ENCODE measurements at places on chromosomes 12 and 14. TPM values are rescaled to one million over a fixed set of nuclear protein-coding genes. Genes with fewer than 3 reads are reported as not detected.
A peak's percentile ranks its signal among the peaks of the same experiment; 100 is the strongest.

- no peaks in the 10 kb centered on the region for H3K4me1 ChIP-seq
- no peak overlapping the region for H3K4me3 ChIP-seq
- no peak for DNase-seq
- H3K27ac ChIP-seq: peak overlapping the region; percentile 64
- no peaks in the 10 kb centered on the region for H3K27me3 ChIP-seq
- no peaks in the 10 kb centered on the region for H3K36me3 ChIP-seq
These were observed 9.8 kb upstream of the FERMT2 start for GRCh38 chr14:52960627-52961026.

DNA sequence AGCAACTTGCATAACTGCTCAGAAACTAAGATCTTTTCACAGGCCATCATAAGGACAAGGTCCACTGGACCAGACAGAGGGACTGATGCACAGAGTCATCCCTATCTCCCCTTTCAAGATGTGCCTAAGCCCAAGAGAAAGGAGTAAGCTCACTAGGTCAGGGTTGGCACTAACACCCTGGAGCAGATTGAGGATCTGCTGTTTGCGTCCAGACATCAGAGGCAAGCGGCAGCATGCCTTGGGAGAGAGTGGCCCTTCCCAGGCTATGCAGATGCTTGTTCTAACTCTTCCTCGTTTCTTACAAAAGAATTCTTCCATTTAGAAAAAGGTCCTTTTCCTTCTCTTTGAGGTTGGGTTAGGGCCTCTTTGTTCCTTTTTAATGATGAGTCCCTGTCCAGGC, 187.2 kb downstream of the KCNA5 start:
- H3K27ac ChIP-seq: no peak overlapping the region
- no peaks in the 10 kb centered on the region for H3K27me3 ChIP-seq
- H3K36me3 ChIP-seq: no peaks in the 10 kb centered on the region
- H3K4me3 ChIP-seq: no peak overlapping the region
- DNase-seq: no peak

GRCh38 chr14:78700236-78700635, 530.1 kb downstream of the NRXN3 start:
- H3K27ac ChIP-seq: no peak overlapping the region
- no peaks in the 10 kb centered on the region for H3K36me3 ChIP-seq
- no peak for DNase-seq
- H3K4me1 ChIP-seq: no peaks in the 10 kb centered on the region
- no peak overlapping the region for H3K4me3 ChIP-seq

- H3K4me1 ChIP-seq: no peaks in the 10 kb centered on the region
- no peak for DNase-seq
- no peak overlapping the region for H3K4me3 ChIP-seq
- H3K36me3 ChIP-seq: no peaks in the 10 kb centered on the region
- H3K27me3 ChIP-seq: no peaks in the 10 kb centered on the region
These were observed 98.8 kb downstream of the AKAP6 start for GRCh38 chr14:32427726-32428528.

DNA sequence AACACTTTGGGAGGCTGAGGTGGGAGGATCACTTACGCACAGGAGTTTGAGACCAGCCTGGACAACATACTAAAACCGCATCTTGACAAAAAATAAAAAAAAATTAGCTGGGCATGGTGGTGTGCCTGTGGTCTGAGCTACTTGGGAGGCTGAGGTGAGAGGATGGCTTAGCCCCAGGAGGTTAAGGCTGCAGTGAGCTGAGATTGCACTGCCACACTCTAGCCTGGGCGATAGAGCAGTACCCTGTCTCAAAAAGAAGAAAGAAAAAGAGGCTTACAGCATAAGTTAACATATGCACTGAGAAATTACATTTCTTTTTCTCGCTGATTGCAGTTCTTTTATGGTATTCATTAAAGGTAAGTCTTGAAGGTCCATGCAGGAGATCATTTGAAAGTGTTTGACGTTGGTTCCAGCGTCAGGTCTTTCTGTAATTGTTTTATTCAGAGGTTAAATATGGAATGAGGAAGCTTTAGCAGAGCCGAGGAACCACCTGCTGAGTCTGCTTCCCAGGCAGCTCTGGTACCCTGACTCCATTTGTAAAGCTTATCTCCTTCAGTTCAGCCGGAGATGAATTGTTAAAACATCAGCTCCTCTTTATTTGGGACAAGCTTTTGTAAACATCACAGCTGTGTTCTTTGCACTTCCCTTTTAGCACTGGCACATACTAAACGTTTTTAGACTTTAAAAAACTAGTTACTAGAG, 18.5 kb downstream of the SFSWAP start:
- H3K4me1 ChIP-seq: no peaks in the 10 kb centered on the region
- DNase-seq: no peak
- no peak overlapping the region for H3K27ac ChIP-seq

Gene HOTAIR
- total RNA-seq: not detected

GRCh38 chr14:47674148-47674542, 1.3 kb downstream of the MDGA2 start:
- peak overlapping the region; percentile 3 for H3K4me3 ChIP-seq
- no peaks in the 10 kb centered on the region for H3K4me1 ChIP-seq
- H3K27ac ChIP-seq: no peak overlapping the region
- DNase-seq: no peak
- H3K36me3 ChIP-seq: no peaks in the 10 kb centered on the region
- no peaks in the 10 kb centered on the region for H3K27me3 ChIP-seq

GRCh38 chr14:68215629-68216028, 396.1 kb downstream of the RAD51B start:
- H3K4me1 ChIP-seq: peaks cover 6% of the 10 kb centered on the region
- no peak overlapping the region for H3K4me3 ChIP-seq
- no peak for DNase-seq
- H3K27me3 ChIP-seq: no peaks in the 10 kb centered on the region
- no peak overlapping the region for H3K27ac ChIP-seq

DNA sequence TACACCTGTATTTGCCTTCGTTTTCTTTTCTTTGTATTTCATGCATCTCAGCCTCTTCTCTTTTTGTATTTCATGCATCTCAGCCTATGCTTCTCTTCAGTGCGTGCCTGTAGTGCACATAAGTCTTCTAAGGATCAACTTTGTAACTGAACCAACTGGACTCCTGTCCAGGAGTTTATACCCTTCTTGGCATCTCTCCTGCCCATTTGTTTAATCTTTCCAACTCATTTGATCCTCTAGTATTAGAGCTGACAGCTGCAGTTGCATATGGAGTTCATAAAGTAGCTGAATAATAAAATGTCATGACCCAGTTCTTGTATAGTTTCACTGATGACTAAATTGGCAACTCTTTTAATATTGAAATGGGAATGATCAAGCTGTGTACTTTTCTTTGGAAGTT, 89.7 kb downstream of the FGD4 start:
- H3K27ac ChIP-seq: no peak overlapping the region
- no peaks in the 10 kb centered on the region for H3K27me3 ChIP-seq
- no peak overlapping the region for H3K4me3 ChIP-seq
- DNase-seq: no peak

Gene MBIP
- total RNA-seq: 2.2 TPM
